NCI-H1105 treated with DMSO at 0.1 percent for 48 hours (cell line): ENCODE measurements at places on chromosomes 12 and 14.

- no peak for DNase-seq
Measured at GRCh38 chr12:31967539-31967938, 8.3 kb downstream of the RESF1 start.

DNA sequence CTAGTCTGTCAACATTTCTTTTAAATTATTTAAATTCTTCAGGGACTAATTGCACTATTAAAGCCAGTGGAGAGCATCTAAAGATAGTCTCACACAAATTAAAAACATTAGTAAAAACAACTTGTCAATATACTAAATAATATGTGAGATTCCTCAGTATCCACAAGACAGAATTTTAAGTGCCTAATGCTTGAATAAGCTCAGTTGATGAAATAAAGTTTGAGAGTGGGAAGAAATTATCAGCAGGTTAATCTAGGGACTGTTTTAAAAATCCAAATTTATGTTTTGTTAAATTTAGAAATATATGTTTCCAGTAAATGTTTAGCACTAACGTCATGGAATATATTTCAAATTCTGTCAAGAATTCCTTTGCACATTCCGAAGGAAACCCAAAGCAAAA lies 105.2 kb downstream of the SLC41A2 start:
- no peak for DNase-seq

GRCh38 chr12:41224066-41224465 lies 35.9 kb downstream of the PDZRN4 start:
- DNase-seq = no peak

DNA sequence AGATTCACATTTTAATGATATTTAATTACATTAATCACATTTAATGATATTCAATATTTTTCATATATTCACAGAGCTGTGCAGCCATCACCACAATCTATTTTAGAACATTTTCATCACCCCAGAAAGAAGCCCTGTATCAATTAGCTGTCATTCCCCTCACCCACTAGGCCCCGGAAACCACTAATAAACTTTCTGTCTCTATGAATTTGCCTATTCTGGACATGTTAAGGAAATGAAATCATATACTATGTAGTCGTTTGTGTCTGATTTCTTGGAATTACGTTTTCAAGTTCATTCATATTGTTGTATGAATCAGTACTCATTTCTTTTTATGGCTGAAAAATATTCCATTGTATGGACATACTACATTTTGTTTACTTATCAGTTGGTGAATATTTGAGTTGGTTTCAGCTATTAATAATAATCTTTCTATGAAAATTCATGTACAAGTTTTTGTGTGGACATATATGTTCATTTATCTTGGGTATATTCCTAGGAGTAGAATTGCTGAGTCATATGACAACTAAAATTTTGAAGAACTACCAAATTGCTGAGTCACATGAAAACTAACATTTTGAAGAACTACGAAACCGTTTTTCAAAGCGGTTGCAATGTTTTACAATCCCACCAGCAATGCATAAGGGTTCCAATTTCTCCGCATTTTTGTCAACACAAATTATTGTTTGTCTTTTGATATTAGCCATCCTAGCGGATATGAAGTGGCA lies 11.7 kb upstream of the OTOGL start:
- no peak for DNase-seq

DNA sequence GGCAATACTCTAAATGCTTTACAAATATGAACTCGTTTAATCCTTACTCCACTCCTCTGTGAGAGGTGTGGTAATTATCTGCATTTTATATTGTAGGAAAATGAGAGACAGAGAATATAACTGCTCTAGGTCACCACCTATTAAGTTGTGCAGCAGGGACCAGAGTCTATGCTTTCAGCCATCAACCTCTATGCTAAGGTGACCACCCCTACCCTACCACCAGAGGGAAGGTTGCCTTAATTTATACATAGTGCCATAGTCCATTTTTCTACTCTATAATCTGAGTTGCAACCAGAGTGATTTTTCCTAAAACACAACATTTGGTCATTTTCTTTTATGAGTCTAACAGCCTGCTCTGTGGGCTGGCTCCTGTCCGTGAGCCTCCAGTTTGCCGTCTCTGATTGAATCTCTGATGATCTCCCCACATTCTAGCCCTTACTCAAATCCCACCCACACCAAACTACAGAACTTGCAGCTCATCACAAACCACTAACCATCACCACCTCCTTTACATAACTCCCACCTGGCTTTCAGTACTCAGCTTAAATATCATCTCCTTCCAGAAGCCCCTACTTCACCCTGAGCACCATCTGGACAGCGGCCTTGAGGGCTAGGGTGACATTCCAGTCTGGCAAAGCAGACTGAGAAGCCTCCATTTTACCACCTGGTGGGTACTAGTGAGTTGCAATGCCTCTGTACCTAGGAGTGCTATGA lies 126.6 kb downstream of the PPM1H start:
- no peak for DNase-seq

DNA sequence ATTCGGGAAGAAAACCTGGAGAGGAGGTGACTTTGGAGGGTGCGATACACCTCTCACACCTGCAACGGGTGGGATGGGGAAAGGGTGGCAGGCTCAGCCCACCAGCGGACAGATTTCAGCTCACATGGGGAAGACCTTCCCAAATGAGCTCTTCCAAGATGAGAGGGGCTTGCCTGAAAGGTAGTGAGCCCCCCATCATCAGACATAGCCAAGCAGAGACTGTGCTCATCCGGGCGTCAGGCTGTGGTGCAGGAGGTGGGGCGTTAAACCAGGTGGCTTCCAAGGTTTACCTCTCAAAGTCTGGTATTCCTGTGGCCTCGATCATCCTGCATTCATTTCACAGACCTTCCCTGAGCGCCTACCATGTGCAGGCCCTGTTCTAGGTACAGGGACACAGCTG lies 105.4 kb upstream of the FKBP4 start:
- DNase-seq = no peak

DNA sequence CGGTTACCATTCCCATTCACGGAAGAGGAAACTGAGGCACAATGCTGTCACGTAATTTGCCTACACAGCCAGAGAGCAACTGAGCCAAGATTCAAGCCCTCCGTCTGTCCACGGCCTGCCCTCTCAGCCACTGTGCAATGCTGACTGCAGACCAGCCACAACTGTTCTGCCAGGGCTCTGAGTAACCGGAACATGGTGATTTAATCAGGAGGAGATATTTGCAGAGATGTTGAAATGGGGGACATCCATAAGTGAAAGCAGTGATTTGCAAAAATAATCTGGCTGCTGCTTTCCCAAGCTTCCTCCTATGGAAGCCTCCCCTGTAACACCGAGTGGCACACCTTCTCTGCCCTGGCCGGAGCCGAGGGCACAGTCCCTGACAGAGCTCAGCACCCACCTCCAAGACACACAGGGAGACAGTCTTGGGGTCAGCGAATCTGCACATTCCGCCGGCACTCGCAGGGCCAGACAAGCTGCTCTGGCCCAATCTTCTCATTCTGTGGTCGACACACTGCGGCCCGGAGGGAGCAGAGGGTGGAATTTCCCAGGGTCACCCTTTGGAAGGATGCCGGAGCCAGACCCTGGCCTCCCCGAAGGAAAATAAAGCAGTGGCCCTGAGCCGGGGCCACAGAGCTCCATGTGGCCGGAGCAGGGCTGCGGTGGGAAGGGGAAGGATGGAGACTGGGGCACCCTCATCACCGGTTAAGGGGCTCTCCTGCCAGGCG lies 158.2 kb upstream of the DIO3 start:
- no peak for DNase-seq

GRCh38 chr14:88195676-88196075 lies 127.4 kb downstream of the KCNK10 start:
- no peak for DNase-seq

GRCh38 chr14:69351385-69351784 lies 46.7 kb downstream of the ERH start:
- DNase-seq = no peak

DNA sequence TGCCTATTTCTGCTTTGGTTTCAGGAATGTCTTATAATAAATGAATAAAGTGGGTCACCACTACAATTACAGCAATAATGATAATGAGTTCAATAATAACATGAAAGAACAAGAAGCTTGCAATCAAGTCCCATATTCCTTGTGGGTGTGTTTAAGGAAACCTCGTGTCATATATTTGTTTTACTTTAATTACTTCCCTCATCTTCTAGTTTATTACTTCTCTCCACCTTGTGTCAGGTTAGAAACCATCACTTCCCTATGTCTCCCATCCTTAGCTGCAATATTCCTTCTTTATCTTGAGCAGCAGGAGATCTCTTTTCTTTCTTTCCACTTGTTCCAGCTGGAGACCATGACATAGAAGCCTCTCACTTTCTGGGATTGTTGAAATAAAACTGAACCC lies 384.0 kb upstream of the TMEM132C start:
- DNase-seq = no peak

DNA sequence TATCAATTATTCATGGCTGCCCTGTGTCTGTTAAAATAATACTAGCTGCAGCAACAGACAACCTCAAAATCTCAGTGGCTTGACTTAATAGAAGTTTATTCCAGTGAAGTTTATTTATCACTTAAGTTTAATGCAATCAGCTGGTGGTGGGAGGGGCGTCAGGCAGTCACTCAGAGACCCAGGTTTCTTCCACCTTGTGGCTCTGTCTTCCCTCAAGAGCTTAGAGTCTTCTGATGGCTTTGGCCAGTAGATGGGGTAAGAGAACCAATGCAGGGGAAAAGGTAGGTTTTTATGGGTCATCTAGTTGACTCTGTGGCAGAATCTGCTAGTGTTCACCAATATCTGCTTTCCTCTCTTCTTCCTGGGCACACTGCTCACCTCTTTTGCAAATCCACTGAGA lies 668.9 kb downstream of the AACS start:
- DNase-seq = no peak

- no peak for DNase-seq
Measured at GRCh38 chr14:106681161-106681560, 1154.8 kb downstream of the TMEM121 start.

GRCh38 chr12:21925296-21925913 lies 15.8 kb downstream of the ABCC9 start:
- DNase-seq = no peak

DNA sequence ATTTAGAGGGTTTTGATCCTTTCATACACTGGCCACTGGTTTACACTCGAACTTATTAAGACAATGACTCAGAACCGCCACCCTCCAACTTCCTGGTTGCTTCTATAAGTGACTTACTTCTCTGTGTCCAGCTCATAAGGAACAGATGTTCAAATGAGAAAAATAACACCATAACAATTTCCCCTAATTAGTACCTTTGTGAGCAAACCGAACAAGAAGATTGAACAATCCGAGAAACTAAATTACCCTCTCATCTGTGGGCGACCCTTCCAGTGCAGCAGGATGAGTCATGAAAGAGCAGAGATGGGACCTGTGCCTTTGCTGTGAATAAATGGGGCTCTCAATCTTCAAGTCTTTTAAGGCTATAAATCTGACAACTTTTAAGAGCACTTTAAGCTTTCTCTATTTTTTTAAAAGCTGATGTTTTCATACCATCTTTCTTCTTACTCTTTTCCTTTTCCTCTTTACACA lies 146.8 kb upstream of the RASSF8 start:
- DNase-seq = peak; percentile 37

DNA sequence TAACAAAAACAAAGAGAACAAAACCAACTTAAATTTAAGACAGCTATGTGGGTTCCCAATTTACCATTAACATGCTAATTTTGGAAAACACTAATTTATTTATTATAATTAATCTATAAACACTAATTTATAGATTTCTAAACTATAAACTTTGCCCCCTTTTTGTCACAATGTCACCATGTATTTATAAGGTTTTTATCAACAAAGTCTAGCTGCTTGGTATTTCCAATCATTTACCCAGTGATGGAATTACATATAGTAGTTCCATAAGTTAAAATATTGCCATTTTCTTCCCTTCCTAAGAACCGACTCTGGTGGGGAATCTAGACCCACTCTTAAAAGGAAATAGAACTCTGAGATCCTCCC lies 140.7 kb downstream of the PPM1H start:
- no peak for DNase-seq

DNA sequence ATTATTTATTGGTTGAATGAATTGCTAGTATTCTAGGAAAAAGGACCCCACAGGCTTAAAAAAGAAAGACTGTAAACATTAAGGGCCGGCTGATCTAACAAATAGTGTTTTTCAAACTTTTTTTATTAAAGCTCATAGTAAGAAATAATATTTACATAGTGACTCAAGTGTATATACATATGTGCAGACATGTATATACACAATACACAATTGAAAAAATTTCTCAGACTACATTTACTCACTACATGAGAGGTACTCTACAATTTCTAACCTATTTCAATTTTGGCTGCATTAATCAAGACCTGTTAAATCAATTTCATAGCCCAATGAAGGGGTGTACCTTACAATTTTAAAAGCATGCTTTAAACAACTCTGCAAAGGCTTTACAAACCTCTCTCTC lies 17.5 kb downstream of the KCNH5 start:
- no peak for DNase-seq

DNA sequence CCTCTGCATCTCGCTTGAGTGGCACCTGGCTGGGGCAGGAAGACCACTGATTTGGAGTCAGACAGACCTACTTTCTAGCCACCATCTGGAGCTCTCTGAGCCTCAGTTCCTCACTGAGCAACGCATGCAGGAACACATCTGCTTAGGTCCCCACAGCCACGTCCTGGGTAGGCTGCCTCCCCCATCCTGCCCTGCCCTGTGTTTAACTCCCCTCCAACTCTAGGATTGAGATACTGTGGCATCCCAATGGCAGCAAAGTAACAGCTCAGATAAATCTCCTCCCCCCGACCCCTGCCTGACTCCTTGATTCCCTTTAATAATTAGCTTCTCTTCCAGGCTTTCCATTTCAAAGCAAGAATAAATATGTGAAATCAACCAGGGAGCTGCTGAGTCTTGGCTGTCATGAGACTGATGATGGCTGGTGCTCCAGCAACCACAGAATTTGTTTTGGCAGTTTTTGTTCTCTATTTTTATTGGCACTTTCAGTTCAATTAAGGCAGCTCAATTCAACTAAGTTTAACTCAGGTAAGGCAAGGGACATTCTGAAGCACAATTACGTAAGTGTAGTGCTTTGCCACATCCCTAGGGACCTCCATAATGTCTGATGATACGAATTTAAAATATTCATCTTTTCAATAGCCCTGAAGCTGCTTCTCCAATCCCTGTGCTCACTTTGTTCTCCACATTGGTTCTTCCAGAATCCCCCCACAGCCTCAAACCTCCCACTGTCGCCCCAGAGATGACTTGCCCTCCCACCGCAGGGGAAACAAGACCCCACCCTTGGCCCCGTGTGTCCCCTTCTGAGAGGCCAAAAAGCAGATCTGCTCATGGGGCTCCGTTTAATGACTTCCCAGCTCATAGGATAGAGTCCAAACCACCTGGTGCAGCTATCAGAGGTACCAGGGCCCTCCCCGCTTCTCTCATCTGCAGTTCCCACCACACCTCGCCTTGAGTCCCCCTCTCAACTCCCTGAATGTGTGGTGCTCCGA lies 58.2 kb downstream of the ESR2 start:
- no peak for DNase-seq
